SIG-M5 (cell line): ENCODE measurements at places on chromosomes 2 and 18.

DNA sequence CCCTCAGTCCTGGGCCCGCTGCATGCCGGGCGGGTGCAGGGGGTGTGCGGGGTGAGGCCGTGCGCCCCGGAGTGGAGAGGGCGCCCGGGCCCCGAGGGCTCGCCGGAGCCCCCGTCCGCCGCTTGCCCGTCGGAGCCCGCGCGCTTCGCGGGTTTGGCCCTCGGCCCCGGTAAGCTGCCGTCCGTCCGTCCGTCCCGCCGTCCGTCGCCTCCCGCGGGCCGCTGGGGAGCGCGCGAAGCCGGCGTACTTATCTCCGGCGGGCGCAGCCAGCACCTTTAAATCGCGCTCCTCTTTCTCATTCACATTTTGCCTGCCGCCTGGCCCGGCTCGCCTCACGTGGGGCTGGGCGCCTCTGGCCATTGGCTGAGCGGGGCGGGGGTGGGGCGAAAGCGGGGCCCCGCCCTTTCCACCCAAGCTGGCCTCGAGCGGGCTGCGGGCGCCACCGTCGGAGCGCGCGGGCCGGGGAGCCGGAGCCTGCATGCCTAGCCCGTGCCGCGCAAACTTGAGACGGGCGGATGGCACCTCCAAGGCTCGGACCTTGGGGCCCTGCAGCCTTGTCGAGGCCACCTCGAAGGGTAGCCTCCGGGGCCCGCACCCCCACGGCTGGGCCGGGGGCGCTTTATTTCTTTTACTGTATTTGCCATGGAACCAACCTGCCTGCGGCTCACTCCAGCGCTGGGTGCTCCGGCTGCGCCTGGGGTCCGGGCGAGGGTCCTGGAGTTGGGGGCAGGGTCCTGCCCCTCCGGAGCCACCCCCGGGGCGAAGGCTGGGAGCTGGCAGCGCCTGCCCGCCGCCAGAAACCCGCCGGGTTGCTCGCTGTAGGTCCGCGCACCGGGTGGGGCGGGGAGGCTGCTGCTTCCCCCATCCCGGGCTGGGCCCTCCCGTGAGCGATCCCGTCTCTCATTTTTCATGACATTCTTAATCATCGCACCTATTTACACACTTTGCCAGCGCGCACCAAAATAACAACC lies at the start of gene GBX2:
GBX2 (minus strand) TSS at position 277 of the 971 bp plus-strand sequence. CDS start 415 bp downstream, outside the sequence.
- DNase-seq, result no peak

DNA sequence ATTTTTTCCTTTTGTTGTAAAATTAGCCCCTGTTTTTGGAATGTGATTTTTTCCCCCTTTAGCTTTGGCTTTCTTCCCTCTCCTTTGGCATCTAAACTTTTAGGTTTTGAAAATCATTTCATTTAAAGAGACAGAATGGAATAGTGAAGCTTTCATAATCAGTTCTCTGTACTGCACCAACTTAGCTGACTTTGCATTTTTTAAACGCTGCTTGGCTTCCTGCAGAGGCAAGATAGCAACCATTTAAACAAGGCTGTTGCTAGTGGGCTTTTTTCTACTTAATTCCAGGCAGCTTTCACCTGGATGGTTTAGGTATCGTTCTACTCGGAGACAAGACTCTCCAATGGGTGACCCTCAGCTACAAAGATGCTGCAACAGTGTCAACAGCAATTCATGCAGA lies 267.9 kb upstream of the PKDCC start:
- no peak for DNase-seq

- DNase-seq, result no peak
Observed at GRCh38 chr2:20106746-20107145, 55.3 kb upstream of the LAPTM4A start.

- DNase-seq, result no peak
Observed at GRCh38 chr18:58231930-58232329, 187.9 kb downstream of the NEDD4L start.

DNA sequence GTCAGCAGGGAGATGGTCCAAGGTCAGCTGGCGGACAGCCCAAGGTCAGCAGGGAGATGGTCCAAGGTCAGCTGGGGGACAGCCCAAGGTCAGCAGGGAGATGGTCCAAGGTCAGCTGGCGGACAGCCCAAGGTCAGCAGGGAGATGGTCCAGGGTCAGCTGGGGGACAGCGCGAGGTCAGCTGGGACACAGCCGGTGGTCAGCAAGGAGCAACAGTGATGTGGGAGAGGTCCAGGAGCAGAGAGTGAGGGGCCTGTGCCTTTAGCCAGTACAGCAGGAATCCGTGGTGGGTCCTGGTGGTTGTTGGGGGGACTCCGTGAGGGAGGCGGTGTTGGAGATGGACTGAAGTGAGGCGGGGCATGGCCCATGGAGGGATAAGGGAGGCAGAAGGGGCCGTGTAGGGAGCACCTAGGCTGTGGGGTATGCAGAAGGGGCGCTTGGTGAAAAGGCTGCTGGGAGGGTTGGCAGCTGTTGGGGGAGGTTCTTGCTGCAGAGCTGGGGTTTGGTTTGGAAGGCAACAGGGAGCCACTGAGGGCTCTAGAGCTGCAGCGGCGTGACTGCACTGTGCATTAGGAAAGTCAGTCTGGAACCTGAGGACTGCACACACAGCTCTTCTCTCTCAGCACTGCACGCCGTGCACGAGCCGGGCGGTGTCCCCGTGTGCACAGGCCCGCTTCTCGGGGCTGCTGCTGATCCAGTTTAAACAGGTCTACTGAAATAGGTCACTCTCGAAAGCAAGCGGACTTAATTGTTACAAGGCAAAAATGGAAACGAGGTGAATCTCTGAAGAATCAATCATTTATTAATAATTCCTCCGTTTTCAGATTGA lies 76.2 kb upstream of the HDAC4 start:
- no peak for DNase-seq
